Hypothalamus (tissue), 51 donors: ENCODE measurements at places on chromosomes 7 and 10.

- no peak for DNase-seq
Observed at GRCh38 chr7:25739143-25739542, 412.9 kb upstream of the NFE2L3 start.

- no peak for DNase-seq
Observed at GRCh38 chr7:30630986-30631385, 36.3 kb downstream of the GARS1 start.

DNA sequence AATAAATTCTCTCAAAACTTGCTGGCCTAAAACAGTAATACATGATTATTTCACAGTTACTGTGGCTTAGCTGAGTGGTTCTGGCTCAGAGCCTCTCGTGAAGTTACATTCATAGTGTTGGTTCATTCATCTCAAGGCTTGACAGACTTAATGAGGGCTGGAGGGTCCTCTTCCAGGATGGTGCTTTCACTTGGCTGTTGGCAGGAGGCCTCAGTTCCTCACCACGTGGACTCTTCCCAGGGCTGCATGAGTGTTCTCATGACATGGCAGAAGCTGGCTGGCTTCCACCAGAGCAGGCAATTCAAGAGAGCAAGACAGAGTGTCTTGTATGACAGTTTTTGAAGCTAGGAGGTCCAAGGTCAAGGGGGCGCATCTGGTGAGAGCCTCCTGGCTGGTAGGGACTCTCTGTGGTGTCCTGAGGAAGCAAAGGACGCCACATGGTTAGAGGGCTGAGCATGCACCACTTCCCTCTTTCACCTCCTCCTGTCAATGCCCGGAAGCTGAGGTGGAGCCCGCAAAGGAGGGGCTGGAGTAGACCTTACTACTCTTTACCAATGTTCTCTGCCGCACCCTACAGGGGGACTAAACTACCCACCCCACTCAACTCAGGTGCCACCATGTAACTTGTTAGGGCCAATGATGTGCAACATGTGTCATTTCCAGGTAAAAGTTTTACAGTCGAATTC lies 58.2 kb upstream of the YAE1 start:
- DNase-seq = no peak

DNA sequence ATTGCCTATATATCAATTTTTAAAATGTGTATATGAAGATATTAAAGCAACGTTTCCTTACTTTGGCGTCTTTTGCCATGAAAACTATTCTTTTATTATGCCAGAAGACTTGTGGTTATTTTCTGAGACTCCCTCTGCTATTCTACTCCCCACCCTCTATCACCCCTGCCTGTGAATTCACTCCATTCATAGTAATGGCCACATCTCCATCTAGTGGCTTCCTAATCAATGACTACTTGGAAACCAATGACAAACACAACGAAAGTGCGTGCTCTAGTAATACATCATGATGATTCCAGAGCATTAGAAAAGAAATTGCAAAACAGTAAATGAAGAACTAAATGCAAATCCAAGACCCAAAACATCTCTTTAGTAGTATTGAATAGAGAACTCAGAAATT lies 186.7 kb upstream of the HGF start:
- DNase-seq = no peak

GRCh38 chr7:126803060-126803665 lies 449.6 kb downstream of the GRM8 start:
- DNase-seq = no peak

DNA sequence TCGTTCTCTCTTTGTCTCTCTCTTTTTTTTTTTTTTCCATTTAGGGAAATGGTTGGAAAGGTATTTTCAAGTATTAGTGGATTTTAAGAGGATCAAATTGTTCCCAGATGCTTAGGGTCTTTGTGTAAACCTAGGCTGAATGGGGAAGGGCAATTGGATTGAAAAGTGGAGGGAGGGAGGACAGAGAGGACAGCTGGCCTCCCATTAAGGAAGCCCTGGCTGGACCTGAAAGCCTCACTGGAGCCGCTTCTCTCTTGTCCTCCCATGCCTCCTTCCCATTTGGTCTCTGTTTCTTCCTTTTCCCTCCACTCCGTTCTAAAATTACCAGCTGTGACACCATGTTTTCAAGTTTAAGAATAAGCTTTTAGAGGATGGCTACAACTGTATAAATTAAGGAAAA lies 104.1 kb downstream of the TACC2 start:
- DNase-seq = no peak

DNA sequence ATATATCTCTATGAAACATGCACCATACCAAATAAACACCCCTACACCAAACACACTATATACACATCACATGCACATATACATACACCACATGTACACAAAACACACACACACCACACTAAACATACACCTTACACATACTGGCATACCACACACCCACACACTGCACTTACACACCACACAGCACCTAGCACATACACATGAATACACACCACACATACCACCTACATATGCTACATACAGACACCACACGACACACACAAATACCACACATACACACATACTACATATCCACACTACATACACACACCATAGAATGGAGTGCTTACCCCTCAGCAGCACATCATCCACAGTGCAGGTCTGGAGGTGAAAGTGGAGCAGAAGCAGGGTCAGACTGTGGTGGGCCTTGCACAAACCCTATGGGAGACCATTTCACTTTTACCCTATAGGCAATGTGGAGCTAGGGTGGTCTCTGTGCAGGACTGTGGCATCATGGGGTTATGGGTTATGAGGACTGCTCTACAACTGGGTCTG lies 64.6 kb downstream of the WDFY4 start:
- DNase-seq = no peak

GRCh38 chr7:42068554-42069280 lies 168.3 kb downstream of the GLI3 start:
- DNase-seq = no peak
